ENCODE measurements at places on chromosomes 16 and 17.
A peak's percentile ranks its signal among the peaks of the same experiment; 100 is the strongest.

DNA sequence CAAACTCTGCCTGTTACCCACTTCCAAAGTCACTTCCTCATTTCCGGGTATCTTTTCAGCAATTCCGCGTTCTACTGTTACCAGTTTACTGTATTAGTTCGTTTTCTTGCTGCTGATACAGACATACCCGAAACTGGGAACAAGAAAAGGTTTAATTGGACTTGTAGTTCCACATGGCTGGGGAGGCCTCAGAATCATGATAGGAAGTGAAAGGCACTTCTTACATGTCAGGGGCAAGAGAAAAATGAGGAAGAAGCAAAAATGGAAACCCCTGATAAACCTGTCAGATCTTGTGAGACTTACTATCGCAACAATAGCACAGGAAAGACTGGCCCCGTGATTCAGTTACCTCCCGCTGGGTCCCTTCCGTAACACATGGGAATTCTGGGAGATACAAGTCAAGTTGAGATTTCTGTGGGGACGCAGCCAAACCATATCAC lies 30.9 kb downstream of the PAFAH1B1 start:
- peak; percentile 46 for DNase-seq

DNA sequence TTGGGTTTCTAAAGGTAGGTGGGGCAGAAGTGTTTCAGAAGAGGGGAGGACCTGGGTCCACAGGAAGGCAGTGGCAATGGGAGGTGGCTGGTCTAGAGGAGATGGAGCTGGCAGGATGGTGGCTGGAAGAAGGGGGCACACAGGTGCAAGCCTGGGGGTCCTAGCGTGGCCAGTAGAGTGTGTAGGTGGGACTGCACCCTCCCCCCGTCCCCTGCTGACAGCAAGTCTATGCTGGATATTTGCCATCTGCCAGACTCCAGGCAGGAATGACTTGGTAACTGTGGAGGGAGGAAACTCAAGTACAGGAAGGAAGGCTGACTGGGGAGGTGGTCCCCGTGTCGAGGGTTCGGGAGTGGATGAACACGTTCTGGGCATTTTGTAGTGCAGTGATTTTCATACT lies 8.6 kb downstream of the MED9 start:
- DNase-seq = no peak

DNA sequence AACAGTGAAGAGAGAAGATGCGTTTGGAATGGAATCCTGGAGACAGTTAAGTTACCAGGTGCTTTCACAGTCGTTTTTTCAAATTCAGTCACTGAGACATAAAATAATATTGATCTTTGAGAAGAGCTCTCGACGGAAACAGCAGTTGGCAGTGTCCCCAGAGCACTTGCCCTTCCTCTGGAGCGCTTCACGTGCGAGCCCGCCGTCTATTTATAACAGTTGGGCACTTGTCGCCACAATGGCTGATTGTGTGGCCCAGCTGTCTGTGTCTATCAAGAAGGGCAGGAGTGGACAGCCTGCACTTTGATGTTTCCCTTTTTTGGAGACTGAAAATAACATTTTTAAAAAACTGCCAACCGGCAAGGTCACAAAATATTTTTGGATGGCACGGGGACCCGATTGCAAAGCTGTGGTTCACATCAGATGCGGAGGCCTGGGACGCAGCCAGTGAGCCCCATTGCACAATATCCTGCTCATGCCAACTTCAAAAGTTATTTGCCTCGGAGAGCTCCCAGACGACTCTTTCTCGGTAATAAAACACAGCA lies 62.9 kb downstream of the ADCY9 start:
- DNase-seq = peak; percentile 22

GRCh38 chr16:11627822-11628457 lies 40.3 kb upstream of the SNN start:
- DNase-seq = no peak

DNA sequence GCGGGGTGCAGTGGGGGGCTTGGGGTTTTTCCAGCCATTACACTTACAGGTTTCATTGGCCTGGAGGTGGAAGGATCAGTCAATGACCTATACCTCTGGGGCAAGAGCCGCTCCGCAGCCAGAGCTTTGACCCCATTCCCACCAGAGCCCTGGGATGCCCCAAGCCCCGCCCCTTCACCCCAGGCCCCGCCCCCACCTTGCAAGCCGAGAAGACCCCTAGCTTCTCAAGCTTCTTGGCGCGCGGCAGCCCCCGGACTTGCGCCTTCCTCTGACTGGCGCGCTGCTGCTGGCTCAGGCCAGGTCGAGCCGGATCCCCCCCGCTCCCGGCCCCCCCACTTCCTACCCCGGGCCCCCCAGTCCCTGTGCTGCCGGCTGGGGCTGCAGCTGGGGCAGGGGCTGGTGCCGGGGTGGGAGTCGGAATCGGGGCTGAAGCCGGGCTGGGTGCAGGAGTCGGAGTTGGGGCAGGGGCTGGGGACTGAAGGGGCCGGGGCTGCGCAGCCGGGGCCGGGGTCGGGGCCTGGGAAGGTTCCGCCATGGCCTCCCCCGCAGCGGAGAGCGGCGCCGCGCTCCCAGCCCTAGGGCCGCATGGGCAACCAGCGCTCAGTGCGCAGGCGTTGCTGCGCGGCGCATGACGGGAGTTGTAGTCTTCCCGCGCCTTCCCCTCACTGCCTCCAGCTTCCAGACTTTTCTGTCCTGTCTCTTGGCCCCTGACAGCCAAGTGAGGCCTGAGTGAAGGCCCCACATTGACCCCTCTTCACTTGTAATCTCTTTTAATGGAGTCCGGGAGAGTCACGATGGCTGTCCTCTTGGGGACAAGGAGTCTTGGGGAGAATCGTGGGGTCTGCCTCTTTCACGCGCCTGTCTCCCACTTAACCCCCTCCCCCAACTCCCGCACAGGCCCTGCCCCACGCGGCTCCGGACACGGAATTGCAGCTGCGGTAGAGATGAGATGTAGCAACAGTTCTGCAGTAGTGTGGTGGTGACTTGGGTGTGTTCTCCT lies at the start of gene KAT2A:
KAT2A (minus strand) TSS at position 598 of the 1,000 bp plus-strand sequence; CDS start at position 535, 63 bp downstream.
- peak; percentile 77 for DNase-seq

DNA sequence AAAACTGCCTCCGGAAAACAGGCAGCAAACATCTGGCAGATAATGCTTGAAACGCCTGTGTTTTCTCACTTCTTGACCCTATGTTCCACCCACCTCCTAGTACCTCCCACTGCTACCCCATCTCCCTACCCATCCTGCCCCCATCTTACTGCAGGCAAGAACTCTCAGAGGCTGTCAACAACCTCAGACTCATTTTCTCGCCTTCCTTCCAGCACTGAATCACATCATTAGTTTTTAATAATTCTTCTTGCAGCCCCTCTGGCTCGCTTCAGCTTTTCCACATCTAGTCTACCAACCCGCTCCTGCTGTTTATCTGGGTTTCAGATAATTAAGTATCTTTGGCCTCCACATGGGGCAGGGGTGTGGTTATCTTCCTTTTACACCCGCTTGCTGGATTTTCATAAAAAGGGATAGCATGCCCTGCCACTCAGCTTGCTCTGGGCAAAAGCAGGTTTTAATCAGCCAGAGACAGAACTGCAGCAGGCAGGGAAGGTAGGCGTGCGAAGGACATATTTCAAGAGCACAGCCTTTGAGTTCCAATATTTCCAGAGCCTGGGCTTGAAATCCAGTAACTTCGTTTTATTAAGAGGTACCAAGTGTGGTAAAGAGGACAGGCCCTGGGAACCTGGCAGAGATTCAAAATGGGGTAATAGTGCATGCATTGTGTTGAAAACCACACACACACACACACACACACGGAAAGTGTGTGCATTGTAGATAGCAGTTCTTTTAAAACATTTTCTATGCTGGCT lies 87.5 kb downstream of the BMERB1 start:
- no peak for DNase-seq

GRCh38 chr17:8322061-8322460 lies 12.0 kb downstream of the ARHGEF15 start:
- DNase-seq = no peak

- no peak for DNase-seq
Observed at GRCh38 chr16:75043175-75043895, 44.5 kb downstream of the ZNRF1 start.

GRCh38 chr16:4693956-4694641 lies 737 bp downstream of the NUDT16L1 start:
- no peak for DNase-seq

DNA sequence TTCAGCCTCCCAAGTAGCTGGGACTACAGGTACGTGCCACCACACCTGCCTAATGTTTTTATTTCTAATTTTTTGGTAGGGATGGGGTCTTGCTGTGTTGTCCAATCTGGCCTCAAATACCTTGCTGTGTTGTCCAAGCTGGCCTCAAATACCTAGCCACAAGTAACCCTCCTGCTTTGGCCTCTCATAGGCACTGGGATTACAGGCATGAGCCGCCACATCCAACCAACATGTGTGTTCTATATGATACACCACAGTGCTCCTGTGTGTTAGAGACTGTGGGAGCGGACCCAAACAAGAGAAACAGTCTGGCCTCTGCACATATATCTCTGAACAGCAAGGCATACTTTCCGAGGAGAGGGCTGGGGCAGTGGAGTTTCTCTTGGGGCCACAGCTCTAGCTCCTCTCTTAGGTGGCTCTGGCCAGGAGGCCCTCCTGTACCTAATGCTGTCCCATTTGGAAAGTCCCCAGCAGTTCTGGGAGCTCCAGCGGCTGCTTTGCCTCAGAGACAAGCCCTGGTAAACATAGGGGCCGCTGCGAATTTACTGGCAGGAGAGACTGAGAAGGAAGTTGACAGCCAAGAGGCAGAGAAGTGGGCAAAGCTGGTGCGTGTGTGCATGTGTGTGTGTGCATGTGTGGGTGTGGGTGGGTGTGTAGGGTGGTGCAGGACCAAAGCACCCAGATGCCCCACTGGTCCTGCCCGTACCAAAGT lies 95.0 kb downstream of the RAB11FIP4 start:
- DNase-seq = no peak

GRCh38 chr17:77285594-77286390 lies 145.0 kb downstream of the SEC14L1 start:
- DNase-seq = peak; percentile 96

- DNase-seq = no peak
Observed at GRCh38 chr17:45976755-45977505, 22.1 kb upstream of the STH start.

DNA sequence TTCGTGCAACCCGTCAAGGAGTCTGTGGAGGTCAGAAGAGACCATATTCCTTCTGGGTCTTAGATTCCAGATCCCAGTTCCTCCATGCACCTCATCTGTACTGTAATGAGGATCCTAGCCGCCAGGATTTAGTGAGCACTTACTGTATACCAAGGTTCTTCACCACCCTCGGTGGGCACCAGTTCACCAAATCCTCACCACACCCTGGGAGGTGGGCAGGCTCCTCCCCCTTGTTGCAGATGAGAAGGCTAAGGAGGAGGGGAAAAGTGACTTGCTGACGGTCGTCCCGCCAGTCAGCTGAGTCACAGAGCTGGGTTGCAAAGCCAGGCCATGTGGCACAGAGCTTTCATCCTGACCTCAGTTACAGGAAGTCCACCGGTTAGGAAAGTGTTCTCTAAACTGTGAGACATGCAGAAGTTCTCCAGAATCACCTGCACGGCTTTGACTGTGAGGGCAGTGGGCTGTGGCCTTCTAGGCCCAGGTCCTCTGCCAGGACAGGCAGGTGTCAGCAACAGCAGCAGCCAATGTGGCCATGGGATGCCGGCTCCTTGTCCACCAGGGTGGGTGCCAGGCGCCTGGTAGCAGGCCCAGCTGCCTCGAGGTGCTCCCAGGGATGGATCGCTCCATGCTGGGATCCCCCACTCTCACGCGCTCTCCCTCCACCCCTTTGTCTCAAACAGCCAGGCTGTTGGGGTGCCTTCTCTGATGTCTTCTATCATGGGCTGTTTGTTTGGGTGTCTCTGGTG lies 240.3 kb upstream of the GSE1 start:
- peak; percentile 53 for DNase-seq

- no peak for DNase-seq
Observed at GRCh38 chr17:7137171-7137943, 22.7 kb upstream of the ASGR2 start.

GRCh38 chr17:10699856-10700255 lies 2.5 kb downstream of the ADPRM start:
- peak; percentile 21 for DNase-seq

- DNase-seq = no peak
Observed at GRCh38 chr17:63476459-63476853, 405 bp upstream of the ACE start.

DNA sequence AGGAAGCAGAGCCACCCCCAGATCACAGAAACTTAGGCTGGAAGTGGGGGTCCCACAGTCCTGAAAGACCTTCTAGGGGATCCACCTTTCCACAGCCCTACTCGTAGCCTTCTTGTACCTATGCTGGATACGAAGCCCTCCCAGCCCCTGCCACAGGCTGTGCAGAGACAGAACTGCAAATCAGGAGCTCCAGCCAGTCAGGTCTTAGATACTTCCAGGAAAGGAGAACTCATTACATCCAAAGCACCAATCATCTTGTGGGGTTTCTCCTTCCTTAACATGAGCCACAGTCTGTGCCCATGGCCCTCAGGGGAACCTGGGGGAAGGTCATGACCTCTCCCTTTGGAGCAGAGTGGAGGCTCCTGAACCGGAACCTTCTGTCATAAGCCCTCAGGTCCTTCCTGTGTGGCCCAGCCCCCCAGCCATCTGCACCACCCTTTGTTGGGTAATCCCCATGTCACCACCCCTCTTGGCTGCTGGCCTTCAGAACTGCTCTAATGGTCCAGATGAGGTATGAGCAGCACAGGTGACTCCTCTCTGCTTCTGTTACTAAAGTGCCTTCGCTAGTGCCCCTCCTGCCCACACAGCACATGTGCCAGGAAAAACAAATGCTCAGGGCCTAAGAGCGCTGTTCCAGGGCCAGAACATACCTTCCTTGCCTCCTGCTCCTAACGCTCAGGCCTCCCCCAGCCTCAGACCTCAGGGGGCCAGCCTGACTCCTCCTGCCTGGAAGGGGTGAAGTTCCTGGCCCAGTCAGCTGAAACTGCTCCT lies 14.6 kb downstream of the SRCIN1 start:
- peak; percentile 51 for DNase-seq

- peak; percentile 26 for DNase-seq
Observed at GRCh38 chr17:42814633-42815399, 9.3 kb downstream of the BECN1 start.

GRCh38 chr16:89534252-89534756 lies 26.1 kb downstream of the SPG7 start:
- peak; percentile 97 for DNase-seq

- no peak for DNase-seq
Observed at GRCh38 chr16:66895999-66896398, 15.7 kb downstream of the PDP2 start.

DNA sequence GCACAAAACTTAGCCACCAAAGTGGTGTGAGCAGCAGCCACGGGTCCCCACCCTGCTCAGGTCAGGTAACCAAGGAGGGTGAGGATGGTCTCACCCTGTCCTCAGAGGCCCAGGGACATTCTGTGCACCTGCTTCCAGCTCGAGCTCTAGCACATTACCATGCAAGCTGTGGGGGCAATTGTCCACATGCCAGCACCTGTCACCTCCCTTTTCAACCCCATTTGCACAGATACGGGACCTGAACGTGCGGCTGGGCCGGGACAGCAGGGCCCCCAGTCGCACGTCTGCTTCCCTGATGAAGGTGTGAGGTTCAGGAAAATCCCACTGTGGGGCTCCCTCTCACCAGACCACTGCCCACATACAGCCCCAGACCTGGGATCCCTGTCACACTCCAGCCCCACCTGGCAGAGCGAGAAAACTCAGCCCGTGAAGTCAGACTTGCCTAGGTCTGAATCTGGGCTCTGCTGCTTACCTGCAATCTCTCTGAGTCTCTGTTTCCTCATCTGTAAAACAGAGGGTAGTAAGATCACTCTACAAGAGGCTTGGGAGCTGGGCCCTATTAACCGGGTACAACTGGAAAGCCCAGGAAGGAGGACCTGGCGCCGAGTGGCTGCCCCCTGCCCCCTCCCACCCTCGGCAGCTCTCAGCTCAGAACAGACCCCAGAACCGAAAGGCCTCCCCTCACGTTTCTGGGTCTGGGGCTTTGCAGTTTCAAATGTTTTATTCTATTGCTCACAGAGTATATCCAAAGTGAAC lies 7.9 kb downstream of the WFIKKN2 start:
- no peak for DNase-seq

- DNase-seq = peak; percentile 57
Observed at GRCh38 chr17:31008374-31009041, 37.7 kb downstream of the RNF135 start.
